ENCODE measurements at places on chromosomes 3 and 15. TPM values are rescaled to one million over a fixed set of nuclear protein-coding genes. Genes with fewer than 3 reads are reported as not detected.

MOBP gene
- not detected for total RNA-seq

- ATAC-seq = peak; percentile 82
These were observed 24.6 kb downstream of the TRIP4 start for GRCh38 chr15:64412216-64412615.

DNA sequence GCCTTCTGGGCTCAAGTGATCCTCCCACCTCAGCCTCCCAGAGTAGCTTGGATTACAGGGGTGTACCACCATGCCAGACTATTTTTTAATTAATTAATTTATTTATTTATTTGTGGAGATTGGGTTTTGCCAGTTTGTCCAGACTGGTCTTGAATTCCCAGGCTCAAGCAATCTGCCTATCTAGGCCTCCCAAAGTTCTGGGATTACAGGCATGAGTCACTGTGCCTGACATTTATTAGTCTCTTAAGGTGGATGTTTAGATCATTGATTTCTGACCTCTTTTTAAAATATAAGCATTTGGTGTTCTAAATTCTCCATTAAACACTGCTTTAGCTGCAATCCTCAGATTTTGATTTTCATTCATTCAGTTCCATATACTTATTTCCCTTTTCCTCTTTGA is 15.6 kb downstream of the FBXW12 start:
- no peak for ATAC-seq

SLC9C1 gene
- not detected for total RNA-seq

CFAP92 gene
- 0.80 TPM for total RNA-seq

Data from esophagus mucosa (tissue), 1 donor.